ENCODE measurements at places on chromosomes 7 and 10. TPM values are rescaled to one million over a fixed set of nuclear protein-coding genes. Genes with fewer than 3 reads are reported as not detected.

Gene CFAP70
- polyA plus RNA-seq: 0.77 TPM

Gene KDM7A
- 6.3 TPM for polyA plus RNA-seq

Gene AFAP1L2
- polyA plus RNA-seq: 40.2 TPM

Gene SORCS1
- polyA plus RNA-seq: 3.6 TPM

Gene MSS51
- 12.8 TPM for polyA plus RNA-seq

Gene KNDC1
- polyA plus RNA-seq: 4.4 TPM

Gene STOX1
- 2.8 TPM for polyA plus RNA-seq

Gene NPY
- 4.6 TPM for polyA plus RNA-seq

Gene NPTX2
- polyA plus RNA-seq: 18.3 TPM

Gene HOXA13
- polyA plus RNA-seq: not detected

Gene LIPK
- polyA plus RNA-seq: not detected

Gene TMEM229A
- not detected for polyA plus RNA-seq

DNA sequence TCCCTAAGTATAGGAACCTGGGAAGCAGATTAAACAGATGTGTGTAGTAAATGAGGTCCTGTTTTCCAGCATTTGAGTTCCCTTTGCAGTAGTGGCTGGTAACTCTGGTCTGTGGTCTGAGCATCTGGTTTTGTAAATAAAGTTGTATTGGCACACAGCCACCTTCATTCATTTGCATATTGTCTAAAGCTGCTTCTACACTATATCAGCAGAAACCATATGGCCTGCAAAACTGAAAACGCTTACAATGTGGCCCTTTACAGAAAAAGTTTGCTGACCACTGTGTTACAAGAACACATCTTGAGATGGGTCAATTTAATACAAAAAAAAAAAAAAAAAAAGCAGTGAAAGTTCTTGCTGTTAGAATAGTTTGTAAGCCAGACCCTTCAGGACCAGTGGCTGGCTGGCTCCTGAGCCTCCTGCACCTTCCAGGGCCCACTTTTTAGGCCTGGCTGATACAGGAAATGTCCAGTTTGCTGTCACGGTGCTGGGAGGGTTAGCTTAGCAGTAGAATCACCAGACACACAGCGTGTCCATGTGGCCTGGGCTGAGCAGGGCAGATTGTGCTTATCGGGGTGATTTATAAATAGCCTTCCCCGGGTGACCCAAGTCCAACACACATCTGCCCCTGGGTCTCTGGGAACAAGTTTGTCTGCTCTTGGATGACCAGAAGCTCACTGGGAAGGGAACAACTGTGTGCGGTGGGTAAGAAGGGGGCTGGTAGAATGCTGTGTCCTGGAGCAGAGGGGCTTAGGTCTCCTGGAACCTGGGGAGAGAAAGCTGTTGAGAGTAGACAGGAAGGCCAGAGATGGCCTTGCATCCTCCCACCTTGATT lies 1.4 kb downstream of the C10orf71 start:
- DNase-seq: peak; percentile 84

DNA sequence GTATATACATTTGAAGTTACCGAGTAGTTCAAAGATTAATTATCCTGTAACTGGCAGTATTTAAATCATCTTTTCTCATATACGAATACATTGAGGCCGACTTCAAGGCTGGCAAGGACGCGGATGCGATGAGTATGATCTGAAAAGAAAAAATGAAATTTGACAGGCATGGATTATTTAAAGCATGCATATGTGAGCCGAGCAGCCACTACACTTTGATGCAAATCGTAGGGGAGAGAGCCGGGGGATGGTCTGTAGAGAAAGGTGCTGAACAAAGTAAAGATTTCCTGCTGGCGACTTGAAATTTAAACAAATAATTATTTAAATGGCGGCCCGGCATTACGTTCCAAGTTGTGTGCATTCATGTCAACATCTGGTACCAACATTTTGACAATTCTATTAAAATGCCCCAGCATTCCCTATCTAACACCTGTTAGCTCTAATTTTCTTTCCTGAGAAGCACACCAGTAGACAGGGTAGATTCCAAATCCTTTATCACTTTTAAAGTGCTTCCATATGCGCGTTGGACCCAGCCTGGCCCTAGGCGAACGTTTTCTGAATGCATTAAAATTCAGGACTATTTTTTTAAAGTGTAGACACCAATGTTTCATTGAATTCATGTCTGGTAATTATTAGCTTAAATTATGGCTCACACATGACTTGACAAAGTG lies 188.7 kb downstream of the EMX2 start:
- DNase-seq: peak; percentile 27

DNA sequence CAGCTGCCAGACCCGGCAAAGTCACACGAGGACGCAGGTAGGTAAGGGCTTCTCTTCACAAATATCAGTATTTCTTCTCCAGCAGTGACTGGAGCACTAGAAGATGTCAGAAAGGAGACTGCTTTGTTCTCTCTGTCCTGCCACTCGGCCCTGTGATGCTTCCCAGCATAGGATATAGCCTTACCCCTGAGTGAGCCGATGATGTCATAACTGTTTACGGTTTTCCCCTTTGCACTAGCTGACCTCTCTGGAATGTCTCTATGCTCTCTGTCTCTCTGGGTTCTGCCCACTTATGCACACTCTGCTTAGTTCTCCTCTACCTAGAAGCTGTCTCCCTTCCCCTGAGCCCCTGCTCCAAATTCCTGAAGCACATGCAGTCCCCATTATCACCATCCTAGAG lies 167.5 kb upstream of the PODXL start:
- DNase-seq: no peak

DNA sequence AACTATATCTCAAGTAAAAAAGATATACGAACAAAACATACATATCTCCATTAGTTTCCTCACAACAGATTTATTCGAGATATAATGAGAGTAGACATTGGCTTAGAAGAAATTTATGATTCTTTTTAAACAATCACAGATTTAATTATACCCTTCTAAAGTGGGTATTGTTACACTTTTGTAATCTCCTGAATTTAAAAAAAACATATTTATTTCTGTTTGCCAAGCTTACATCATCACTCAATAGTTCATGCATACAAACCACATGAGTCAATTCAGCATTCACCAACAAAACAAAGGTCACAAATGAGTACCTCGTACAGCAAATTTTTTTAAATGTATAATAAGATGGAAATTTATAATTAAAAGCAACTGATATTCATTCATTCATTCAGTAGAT lies 17.6 kb downstream of the LRRN3 start:
- DNase-seq: no peak

DNA sequence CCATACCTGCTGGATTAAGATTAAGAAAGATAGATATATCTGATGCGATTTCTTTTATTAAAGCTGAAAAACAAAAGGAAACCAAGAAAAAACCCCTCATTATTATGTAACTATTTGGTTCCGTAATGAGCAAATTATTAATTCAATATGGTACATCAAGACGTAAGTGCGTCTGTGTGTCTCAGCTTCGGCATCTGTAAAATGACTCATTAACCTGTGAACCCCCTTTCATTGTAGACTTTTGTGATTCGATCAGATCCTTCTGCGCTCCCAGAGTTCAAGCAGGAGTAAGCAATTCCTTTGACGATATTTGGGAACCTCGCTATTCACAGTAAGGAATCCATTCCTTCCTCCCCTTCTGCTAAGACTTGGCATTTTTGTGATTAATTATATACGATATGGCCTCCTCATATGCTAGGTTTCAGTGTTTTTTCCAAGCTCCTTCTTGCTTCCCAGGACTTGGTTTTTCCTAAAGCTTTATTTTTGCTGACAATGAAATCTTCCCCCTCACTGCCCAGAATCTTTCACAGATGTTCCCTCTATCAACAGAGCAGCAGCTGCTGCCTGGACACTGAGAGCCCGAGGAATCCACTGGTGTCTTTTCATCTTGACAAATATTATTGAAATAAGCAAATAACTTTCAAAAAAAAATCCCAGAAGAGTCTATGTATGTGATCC lies 171.7 kb upstream of the CELF2 start:
- DNase-seq: peak; percentile 75

GRCh38 chr7:512146-512510 lies 7.5 kb downstream of the PDGFA start:
- no peak for DNase-seq

- DNase-seq: peak; percentile 20
Measured at GRCh38 chr7:136309407-136309806, 332.2 kb upstream of the MTPN start.

DNA sequence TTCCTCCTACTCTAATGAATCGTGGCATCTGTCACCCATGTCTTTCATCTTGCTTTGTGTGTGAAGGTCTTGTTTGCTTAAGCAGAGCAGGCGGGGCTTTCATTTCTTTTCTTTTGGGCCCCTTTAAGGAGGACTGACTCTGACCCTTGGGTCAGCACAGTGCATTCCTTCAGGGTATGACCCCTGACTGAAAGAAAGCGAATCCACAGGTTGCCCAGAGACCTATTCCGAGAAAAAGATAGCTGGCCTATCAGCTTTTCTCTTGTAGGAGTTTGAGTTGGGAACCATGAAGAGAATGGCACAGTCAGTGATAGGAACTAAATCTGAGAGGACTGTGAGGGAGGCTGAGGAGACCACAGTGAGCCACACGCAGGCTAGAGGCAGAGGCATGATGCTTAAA lies 193.2 kb upstream of the CDCA7L start:
- no peak for DNase-seq

DNA sequence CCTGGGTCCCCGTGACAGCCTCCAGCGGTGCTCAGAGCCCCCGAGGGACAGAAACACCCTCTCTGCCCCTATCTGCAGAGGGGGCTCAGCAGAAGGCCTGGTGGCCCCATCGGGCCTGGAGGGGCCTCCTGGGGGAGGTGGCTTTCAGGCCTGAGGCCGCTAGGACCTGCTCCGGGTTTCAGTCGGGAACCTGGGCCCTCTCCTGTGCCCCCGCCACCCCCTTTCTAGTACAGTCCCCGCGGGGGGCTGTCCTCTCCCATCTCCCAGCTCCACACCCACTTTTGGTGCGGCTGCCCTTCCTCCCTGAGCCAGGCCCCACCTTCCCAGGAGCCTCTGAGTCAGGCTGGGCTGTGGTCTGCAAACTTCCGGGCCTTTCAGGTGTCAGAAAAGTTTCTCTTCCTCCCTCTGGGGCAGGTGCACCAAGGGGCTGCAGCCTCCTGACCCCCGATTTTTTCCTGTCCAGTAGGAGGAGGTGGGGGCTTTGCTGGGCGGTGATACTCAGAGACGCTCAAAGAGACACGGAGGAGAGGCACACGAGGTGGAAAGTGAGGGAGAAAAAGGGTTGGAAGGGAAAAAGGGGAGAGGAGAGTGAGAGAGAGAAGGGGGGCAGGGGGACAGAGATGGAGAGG lies 692 bp downstream of the CARD11 start:
- no peak for DNase-seq

- DNase-seq: peak; percentile 54
Measured at GRCh38 chr7:101162551-101163278, 2.7 kb downstream of the VGF start.

- DNase-seq: peak; percentile 48
Measured at GRCh38 chr7:79452495-79453265, 787 bp downstream of the MAGI2 start.

GRCh38 chr7:21428659-21428941 lies 717 bp downstream of the SP4 start:
- no peak for DNase-seq

GRCh38 chr7:132977234-132977633 lies 104.7 kb downstream of the CHCHD3 start:
- peak; percentile 4 for DNase-seq

GRCh38 chr10:4766454-4766853 lies 59.6 kb upstream of the AKR1E2 start:
- DNase-seq: peak; percentile 53

- no peak for DNase-seq
Measured at GRCh38 chr7:105638334-105638733, 57.0 kb upstream of the EFCAB10 start.

DNA sequence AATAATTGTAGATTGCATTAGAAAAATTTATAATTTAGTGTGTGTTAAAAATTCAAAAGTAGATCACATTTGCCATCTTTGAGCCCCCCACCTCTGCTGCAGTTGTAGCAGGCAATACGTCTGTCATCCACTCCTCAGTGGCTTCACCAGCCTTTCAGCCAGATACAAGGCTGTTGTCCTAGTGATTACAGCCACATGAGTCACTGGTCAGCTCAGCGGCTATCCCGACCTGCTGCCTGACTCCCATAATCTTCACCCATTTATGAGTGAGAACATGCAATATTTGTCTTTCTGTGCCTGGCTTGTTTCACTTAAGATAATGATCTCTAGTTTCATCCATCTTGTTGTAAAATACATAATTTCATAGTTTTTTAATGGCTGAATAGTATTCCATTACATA lies 9.2 kb downstream of the OR2A5 start:
- DNase-seq: no peak

GRCh38 chr10:34449836-34450235 lies 365.3 kb downstream of the PARD3 start:
- DNase-seq: peak; percentile 88

DNA sequence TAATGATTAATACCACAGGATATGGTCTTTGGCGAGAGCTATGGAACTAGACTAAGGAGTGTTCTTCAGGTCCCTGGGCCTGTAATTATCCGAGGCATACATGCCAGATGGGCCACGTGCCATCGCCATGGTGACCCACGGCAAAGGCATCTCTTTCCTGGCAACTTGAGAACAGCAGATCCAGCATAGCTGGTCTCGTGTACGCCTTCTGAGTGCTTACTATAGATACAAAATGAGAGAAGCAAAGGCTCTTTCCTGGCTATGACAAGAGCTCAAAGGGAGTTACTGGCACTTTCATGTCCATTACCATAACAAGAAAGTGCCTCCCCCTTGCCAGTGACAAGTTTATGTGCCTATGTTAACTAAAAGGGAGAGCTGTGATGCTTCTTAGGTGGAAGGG lies 26.0 kb upstream of the GLI3 start:
- DNase-seq: peak; percentile 65

DNA sequence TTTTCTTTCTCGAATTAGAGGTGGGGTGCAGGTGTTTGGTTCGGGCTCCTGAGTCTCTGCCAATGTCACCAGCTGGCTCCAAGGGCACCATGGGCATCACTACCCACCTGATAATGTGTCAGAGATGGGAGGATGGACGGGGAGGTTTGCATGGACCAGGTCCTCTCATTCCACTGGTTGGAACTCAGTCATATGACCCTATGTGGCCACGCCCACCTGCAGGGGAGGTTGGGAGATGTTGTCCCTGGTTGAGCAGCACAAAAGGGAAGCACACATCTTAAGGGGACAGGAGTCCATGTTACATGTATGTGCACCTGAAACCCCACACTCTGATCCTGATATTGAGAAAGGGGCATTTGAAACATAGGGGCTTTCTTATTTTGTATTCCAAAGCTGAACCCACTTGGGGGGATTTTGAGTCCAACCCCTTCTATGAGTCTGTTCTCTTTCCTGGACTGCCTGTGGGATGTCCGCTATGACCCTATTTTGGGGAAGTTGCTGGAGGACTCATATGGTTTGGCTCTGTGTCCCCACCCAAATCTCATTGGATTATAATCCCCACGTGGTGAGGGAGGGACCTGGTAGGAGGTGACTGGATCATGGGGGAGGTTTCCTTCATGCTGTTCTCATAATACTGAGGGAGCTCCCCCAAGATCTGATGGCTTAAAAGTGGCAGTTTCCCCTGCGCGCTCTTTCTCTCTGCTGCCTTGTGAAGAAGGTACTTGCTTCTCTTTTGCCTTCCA lies 66.9 kb upstream of the BAIAP2L1 start:
- DNase-seq: no peak

DNA sequence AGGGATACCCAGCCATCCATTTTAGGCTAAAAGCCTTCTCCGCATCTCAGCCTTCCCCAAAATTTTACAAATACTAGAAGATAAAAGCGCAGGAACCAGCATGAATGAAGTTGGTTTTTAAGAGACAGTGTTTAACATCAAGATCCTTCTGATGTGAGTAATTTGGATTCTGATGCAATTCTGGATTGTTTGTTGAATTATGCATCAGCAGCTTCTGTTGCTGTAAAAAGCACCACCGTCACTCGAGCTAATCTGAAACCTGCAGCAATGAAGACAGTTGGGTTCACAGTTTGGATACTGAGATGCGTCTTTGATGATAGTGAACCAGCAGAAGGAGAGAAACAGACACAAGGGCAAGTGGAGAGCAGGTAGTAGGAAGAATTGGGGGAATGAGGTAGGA lies 179.2 kb downstream of the PLXNA4 start:
- no peak for DNase-seq

Measured in muscle of leg (tissue), 16 donors.